Effector CD4-positive, alpha-beta T cell (primary cell): ENCODE measurements at places on chromosomes 7 and 10.

- DNase-seq = no peak
These were observed 76.6 kb upstream of the ABI1 start for GRCh38 chr10:26937371-26937770.

GRCh38 chr10:113982296-113982695 is 61.4 kb upstream of the ADRB1 start:
- no peak for DNase-seq

DNA sequence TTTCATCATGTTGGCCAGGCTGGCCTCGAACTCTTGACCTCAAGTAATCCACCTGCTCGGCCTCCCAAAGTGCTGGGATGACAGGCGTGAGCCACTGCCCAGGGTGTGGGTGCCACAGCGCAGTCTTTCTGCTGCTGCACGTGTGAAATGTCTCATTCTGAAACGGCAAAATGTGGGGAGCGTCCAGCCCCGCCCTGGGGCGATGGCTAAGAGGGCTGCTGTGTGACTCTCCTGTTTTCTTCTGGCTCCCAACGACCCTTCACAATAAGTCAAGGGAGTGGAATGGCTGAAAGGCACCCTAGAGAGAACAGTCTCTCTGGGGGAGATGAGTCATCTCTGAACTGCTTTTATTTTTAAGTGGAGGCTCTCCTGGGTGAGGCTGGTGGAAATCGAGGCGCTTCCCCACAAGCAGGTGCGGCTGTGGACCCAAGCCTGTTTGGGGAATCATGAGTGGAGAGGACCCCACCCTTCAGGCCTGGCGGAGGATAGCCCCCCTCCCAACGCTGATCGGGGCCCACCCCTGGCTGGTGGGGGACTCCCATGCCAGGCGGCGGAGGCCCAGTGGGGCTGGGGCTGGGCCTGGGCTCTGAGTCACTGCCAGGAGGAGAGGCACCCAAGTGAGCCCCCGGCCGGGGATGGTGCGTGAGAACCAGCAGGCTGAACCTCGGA is 18.0 kb downstream of the ADAP1 start:
- DNase-seq = no peak

DNA sequence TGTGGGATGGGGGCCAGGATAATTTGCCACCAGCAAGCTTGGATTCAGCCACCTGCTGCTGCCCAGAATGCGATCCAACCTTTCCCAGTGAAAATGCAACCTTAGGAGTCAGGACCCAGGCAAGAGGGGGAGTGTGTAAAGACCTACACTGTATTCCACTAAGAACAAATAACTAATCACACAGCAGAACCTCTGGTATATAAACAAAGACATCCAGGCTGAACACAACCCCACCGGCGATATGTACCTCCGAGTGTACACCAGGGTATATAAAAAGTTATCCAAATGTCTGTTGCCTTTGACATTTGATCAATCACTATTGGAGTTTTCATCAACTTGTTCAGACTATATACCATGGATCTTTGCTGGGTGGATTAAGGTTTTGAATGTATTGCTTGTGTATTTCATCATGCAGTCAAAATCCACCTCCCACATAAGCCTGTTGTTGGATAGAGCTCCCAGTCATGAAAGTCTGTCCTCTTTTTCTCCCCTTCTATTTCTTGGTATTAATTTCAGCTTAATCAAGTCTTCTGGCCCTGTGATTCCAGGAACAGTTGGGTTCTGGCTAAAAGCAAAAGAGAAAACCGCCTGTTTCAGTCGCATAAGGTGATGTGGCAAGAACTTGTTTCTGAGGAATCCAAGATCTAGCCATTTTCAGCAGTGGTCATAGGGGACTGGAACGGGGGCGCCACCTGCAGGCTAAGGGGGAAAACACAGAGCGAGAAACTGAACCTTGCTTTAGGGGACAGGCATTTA is 290.7 kb downstream of the CCDC3 start:
- peak; percentile 61 for DNase-seq

DNA sequence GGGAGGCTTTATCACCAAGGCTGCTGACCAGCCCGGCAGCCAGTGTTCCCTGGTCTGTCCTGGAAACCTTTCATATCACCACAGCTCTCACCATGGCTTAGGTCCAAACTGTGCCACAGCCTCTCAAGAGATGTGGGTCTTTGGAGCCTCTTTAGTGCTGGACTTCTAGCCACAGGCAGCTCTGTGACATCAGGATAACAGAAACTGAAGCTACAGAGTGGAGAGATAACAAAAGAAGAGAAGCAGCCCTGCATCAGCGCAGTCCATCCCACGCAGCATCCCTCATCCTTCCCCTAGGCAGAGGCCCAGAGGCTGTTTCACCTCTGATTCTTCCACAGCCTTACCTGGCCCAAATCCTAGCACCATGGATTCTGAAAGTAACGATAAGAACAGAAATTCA is 187.9 kb upstream of the KMT2E start:
- no peak for DNase-seq

DNA sequence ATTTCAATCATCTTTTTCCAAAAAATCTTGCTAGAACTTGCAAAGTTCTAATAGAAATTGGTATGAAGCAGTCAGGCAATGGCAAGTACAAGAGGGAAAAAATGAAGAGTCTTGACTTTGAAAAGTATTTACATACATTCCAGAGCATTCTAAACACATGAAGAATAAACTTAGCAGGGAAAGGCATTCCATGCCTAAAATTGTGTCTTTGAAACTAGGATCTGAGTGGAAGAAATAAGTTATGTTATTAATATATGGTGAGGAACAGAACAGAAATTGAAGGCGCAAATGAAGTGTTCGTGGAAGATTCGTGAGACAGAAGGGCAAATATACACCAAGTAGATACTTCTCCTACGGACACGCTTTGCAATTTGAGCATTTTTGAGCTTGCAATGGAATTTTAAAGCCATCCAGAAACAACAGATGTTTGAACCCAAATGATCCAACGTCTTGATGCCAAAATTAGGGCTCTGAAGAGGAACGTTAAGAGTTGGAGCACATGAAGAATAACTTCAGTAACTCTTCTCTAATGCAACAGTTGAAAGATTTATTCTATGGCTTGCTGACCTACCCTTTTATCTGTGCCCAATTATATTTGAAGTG is 40.6 kb upstream of the SEPTIN7 start:
- DNase-seq = no peak

- DNase-seq = no peak
These were observed 184.2 kb downstream of the MAD1L1 start for GRCh38 chr7:2048531-2048930.

DNA sequence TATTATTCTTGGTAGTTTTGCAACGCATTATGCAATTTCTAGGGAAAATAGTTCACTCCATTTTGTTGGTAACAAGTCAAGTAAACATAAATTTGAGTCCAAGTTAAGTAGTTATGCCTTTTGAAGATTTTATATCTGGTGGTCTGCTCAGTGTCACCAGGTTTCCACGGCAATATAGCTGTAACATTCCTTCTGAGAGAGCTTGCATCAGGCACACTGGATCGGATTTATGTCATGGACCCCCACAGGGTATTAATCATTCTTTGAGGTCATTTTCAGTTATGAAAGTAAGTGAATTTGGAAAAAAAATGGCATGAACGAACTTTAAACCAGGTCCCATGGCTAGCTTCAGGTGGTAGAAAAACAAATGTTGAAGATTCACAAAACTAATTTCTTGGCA is 136.3 kb downstream of the POLR1F start:
- no peak for DNase-seq

DNA sequence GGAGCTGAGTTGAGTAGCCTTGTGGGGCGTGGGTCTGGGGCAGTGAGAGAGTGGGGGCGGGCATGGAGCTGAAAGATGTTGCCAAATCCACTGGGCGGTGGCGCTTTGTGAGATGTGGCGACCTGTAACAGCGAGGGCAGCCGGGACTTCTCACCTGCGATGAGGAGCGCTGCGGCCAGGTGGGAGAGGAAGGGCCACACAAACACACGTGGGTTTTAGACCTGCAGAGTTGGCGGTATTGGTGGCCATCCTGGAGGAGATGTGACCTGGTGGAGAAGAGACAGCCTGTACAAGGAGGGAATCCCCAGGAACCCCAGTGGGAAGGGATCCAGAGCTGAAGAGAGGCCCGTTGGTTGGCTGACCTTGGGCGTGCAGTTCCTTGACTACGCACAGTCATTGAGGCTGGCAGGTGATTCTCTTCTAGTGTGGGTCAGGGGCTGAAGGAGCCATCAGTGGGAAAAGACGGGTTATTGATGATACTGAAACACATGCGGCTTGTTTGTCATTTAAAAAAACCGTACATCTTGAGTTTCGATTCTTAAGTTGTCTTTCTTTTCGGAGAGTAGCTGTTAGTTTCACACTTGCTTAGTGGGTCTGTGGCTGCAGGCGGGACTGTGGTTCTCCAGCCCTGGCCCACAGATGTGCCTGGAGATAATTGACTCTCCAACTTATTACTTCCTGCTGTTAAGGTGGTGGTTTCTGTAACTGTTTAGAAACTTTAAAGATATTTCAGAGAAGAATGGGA is 2.4 kb downstream of the CHST12 start:
- DNase-seq = peak; percentile 20

DNA sequence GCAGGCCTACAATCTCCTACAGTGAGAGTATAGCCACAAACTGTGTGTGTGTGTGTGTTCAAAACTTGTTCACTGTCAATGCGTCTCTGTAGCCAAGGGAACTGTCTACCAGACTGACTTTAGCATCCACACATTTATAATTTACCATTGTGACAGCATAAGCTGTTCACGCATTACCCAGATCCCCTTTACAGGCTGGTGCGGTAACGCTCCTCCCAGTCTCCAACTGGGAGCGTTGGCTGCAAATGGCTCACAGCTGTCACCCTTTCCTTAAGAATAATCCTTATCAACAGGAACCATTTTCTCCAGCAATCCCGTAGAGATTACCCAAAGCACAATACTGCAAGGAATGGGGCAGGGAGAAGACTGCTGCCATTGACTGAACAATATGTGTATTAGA is 199.5 kb downstream of the GPAM start:
- no peak for DNase-seq

DNA sequence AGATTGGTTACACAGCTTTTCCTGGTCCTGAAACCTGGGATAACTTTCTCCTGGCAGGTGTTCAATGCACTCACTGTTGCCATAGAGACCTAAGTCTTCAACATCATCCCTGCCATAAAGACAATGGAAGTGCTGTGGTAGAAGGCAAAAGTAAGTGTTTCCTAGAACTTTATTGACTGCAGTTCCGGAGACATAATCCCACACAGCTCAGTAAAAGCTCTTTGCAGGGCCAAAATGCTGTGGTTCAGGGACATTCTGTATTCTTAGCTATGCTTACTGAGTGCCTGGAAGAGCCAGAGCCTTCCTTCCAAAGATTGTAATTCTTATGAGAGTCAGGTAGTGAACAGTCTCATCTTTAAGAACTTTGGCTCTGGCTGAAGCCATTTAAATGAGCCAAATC is 5.3 kb downstream of the WIPF3 start:
- no peak for DNase-seq

DNA sequence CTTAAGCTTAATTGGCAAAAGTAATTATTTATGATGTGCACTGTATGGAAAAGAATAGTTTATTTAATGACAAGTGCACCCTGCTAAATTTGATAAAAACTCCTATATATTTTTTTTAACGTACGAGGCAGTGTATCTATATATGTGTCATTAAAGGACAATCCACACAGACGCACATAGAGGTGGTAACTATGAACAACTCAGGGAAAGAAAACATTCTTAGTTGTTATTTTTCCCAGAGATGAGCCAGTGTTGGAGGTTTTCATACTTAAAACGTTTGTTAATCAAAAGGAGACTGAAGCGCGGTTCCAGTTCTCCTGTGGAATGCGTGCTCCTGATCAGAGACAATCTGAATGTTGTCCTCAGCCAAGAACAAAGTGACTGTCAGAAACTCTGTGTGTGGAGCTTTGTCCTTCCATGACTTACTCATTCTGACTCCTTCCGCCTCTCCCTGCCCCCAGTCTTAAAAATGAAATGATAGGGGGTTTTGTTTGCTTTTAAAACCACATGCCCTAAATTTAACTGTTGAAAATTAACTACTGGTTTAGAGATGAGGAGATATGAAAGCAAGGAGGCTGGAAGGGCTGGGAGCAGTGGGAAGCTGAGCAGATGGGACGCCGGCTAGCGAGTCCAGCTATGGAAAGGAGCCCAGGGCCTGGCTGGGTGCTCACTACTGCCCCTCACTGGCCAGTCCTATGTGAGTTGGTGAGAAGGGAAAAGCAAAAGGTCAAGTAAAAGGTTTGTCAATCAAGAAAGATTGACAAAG is 99.6 kb downstream of the SVIL start:
- no peak for DNase-seq

- no peak for DNase-seq
These were observed 66.8 kb downstream of the UPF2 start for GRCh38 chr10:11975795-11976194.

DNA sequence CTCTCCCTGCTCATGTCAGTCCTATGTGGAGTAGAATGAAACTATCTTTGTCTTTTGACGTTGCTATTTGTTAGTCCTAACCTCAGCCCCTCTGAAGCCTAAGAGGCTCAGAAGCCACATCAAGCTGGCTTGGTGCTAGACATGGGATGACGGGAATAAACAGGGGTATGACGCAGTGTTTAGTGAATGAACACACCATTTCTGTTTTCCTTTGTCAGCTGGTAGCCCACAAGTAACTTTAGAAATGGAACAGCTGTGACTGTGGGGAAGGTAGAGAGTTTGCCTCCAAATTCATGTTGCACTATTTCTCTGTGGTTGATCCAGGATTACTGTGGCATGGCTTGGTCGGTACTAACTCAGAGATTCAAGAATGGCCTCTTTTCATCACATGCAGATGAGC is 31.3 kb downstream of the COX15 start:
- no peak for DNase-seq

DNA sequence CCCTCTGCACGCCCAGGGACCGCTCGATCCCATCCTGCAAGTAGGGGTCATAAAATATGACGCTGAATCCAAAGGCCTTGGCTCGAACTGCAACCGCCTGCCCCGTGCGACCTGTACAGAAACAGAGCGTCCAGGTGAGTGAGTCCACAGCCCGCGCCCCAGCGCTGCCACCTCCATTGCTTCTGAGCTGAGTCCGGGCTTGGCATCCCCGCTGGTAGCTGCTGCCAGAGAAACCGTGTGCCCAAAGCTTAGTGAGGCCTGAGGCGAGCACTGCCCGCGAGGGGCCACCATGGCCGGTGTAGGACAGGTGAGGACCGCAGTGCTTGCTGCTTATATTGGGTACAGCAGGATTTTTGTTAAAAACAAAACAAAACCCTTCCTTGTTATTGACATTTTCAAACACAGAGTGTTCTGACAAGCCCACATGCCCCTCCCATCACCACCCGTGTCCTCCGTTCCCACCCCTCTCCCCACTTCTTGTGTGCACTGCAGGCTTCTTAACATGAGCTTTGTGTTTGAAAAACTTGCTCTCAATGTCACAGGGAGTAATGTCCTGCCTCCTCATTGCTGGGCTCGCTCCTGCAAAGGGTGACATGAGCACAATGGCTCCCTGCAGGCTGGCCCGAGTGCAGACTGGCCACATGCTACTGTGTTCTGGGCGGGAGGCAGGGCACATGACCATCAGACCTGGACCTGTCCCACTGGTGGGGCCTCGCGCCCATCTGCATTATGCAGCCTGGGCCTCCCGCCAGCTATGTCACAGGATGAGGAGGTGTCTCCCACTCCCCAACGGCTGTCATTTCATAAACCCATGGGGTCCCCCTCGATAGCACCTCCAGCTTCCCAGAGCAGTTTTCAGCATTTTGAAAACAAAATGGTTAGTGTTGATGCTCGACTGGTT is 52.9 kb downstream of the ZRANB1 start:
- DNase-seq = no peak
